Stimulated activated CD4-positive, alpha-beta T cell treated with anti-CD3 and anti-CD28 coated beads, Interleukin-4, amount 100 ng/mL, for 1 hour (primary cell): ENCODE measurements at places on chromosomes 4 and X.

DNA sequence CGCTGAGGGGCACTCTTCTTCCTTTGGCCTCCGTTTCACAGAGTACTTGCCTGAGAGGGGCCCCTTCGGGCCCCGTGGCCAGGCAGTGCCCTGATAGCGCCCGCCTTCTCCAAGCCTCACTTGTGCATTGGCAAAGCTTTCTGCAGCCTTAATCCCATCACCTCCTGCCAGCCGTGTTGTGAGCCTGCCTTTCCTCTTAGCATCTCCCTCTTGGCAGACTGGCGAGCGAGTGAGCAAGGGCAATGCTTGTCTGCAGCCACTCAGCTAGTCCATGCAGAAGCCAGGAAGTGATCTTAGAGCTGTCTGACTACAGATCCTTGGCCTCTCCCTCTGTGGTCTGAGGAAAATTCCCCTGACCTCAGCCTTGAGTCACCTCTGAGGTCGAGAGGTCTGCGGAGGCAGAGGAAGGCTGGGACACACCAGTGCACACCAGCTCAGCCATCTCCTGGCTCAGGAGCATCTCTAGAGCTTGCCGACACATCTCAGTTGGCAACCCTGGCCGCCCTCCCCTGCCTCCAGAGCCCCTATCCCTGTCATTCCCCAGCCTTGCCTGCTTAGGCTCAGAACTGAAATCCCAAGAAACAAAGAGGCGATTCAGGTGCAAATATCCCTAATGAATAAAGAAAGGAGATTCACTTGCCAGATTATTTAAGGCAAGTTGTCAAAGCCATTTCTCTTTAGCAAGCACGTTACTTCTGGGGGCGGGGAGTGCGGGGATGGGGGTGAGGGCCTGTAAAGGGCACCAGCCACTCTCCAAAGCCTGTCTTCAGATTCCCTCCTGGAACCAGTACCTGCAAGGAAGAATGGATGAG, 143.5 kb upstream of the MAMLD1 start:
- DNase-seq = no peak

DNA sequence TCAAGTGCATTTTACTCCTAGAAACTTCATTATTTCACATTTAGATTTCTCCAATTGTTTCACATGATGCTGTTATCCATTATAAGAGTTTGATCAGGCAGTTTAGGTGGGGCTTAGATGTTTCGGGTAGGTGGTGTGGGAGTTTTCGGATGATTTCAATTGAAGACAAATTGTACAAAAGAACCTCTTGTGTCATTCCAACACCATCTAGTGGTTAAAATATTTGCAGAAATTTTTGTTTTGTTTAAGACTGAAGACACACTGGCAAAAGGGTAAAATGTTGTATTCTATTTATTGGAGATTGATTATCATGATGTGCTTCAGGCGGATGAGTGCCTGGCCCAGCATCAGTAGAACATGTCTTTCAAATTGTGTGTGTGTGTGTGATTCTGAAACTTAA, 212.7 kb downstream of the SH3BGRL start:
- no peak for DNase-seq

DNA sequence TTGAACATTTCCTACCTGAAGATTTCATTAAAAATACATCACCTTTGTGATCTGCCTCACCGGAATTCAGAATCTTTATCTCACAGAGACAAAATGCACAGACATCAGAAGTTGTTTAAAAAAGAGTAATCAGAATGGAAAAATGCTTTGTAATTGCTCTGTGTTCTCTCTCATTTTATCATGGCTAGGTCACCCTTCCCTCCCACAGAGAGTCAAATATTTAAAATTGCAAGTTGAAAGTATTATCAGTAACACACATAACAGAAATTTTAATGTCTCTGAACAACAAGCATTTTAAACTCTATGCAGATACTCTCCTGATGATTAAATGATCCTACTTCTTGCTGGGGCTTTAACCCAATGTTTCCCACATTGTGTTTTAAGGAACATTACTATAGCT, 362.0 kb downstream of the CBLL2 start:
- DNase-seq = no peak

- DNase-seq = no peak
Measured at GRCh38 chr4:129094347-129094746, 1.0 kb upstream of the SCLT1 start.

DNA sequence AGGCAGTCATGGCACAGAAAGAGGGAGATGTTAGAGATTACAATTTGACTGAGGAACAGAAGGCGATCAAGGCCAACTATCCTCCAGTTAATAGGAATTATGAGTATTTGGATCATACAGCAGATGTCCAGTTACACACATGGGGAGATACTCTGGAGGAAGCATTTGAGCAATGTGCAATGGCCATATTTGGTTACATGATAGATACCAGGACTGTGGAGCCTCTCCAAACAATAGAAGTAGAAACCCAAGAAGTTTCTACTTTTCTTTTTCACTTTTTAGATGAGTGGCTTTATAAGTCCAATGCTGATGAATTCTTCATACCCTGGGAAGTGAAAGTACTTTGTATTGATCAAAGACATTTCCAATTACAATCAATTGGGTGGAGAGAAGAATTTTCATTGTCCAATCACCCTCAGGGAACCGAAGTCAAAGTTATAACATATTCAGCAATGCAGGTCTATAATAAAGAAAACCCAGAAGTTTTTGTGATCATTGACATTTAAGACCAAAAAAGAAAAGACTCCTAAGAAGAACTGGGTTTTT, 139.1 kb downstream of the MAB21L2 start:
- no peak for DNase-seq
